Bone marrow (tissue), 2 donors: ENCODE measurements at places on chromosomes 2 and 18.

- DNase-seq = no peak
Measured at GRCh38 chr2:189763908-189764661, 1.5 kb upstream of the OSGEPL1 start.

DNA sequence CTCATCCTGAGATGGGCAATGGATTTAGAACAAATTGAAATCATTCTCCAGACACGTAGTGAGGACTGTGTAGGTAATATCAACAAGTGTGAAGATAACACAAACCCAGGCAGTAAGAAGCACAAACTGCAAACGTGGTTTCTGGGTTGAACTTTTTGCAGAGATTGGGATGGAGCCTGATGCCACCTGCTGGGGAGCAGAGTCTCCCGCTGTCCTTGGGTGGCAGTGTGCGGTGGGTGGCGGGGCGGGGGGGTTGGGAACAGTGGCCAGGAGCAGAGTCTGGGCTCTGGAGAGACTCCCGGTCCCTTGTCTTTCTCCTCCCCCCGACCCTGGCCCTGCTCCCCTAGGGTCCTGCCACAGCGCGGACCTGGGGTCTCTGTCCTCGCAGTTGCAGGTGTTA is 19.5 kb downstream of the TRAF3IP1 start:
- no peak for DNase-seq

- no peak for DNase-seq
Measured at GRCh38 chr18:40208958-40209357, 1746.1 kb upstream of the PIK3C3 start.

DNA sequence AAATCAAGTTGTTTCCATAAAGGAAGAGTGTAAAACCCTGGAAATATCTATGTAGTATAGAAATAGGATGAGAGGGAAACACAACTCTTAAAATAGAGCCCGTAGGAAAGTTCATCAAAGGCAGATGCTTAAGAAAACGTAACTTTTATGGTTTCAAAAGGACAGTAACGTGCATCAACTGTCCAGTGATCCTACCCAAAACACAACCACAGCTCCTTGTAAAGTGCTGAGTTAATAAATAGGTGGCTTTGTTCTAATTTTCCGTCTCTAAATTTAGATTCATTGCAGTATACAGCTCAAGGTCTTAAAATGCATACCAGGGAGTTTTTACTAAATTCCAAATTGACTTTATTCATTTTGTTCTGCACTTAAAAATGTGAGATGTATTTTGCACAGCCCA is 282.1 kb upstream of the ID2 start:
- no peak for DNase-seq

- no peak for DNase-seq
Measured at GRCh38 chr2:237048595-237048994, 37.1 kb upstream of the COPS8 start.
